Dorsolateral prefrontal cortex (tissue), 122 donors: ENCODE measurements at places on chromosomes 13 and 19.

DNA sequence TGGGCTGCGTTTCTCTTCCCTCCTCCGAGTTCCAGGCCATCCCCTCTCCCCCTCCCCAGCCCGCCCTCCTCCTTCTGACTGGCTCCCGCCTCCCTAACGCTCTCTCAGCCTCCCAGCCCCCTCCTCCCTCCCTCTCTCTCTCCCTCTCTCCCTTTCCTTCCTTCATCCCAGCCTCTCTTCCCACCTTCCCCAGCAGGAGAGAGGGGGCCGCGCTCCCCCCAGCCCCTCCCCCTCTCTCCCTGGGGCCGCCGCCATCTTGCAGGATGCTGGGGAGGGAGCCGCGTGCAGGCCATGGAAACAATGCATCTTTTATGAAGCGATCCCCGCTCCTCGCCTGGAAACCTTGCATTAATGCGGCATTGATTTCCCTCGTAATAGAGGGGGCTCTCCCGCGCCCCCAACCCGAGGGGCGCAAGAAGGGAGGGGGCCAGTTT lies 42.6 kb upstream of the ADGRL1 start:
- DNase-seq = peak; percentile 65

DNA sequence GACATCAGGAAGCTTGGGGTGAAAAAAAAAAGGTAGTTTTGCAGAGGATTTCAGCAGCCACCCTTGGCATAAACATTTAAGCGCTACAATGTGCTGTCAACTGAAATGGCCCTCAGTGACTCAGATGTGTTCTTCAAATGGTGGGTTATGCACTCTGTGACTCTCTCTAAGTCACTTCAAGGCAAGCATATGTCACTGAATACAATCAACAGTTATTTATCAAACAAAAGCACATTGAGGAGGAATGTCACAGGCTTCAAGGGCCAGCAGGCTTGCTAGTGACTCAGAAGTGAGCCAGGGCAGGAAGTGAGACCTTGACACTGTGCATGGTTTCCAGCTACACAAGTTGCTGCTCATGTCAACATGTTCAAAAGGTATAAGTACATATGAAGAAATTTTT lies 523.7 kb upstream of the HTR2A start:
- DNase-seq = no peak

DNA sequence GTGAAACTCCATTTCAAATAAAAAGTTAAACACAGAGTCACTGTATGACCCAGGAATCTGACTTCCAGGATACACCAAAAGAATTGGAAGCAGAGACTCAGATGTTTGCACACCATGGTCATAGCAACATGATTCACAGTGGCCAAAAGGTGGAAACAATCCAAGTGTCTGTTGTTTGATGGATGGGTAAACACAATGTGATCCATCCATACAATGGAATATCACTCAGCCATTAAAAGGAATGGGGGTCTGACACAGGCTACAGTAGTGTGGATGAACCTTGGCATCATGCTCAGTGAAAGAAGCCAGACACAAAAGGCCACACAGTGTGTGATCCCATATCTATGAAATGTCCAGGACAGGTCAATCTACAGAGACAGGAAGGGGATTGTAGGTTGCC lies 174.3 kb downstream of the PTPRS start:
- no peak for DNase-seq

DNA sequence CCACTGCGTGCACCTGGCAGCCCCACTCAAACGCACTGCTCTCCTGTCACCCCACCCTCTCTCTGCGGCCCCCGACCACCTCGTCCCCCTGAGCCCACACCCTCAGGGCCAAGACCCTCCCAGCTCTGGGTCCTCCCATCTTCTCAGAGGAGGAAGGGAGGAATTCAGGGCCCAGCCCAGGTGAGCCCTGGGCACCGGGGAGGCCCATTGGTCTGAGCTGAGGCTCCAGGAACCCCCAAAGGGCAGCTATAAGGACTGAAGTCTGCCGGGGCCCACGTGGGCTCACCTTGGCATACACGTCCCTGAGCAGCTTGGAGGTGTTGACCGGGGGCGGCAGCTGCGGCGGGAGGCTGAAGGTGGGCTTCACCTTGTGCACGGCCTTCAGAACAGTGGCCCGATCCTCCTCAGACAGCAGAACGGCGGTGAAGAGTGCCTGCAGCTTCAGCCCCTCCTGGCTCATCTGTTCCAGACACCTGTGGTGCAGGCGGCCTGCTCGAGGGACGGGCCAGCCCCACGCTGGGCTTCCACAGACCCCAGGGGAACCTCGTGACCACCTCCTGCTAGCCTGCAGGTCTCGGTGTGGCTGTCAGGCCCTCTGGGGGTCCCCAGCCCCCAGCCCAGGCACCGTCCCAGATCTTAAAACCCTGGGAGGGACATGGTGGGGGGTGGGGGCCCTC lies 8.8 kb downstream of the POLRMT start:
- DNase-seq = no peak

DNA sequence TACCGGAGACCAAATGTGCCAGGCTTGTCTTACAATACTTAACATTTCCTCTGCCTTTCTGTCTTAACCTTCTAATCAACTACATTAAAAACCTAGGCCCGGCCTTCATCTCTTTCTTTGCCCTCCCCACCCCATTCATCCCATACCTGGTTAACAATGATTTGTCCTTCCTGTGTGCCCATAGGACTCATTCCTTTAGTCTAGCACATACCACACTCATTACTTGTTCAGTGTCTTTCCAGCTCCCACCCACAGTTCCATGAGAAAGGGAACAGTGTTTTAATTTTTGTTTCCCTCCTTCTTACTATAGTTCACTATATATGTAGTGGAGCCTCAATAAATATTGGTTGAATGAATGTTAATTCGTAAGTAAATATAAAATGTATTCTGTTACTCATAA lies 2.4 kb downstream of the CLN5 start:
- no peak for DNase-seq

- no peak for DNase-seq
Measured at GRCh38 chr19:7337380-7338194, 11.2 kb upstream of the ARHGEF18 start.
